NCI-H446 (cell line): ENCODE measurements at places on chromosomes 13 and 19.
A peak's percentile ranks its signal among the peaks of the same experiment; 100 is the strongest.

DNA sequence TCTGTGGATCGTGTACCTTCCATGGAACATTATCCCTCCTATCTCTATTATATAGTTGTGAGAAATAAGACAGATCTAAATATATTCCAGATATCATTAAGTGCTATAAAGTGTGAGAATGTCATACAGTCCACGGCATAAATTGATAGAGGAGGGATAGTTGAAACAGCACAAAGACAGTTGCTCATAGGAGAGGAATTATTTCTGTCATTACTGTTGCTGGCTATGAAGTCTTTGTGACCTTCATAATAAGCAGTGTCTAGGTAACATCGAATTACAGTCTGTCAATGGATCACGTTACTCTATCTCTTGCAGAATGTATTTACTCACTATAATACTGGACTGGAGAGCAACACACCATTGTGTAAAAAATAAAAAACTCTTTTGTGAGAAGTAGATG is 671.5 kb upstream of the PCDH20 start:
- no peak for DNase-seq

DNA sequence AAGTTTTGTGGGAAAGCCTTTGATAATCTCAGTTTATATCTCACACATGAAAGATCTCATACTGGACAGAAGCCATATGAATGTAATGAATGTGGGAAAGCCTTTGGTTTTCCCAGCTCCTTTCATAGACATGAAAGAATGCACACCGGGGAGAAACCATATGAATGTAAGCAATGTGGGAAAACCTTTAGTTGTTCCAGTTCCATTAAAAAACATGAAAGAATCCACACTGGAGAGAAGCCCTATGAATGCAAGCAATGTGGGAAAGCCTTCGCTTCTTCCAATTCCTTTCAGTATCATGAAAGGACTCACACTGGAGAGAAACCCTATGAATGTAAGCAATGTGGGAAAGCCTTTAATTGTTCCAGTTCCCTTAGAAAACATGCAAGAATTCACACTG is 54.8 kb downstream of the ZNF627 start:
- no peak for DNase-seq

DNA sequence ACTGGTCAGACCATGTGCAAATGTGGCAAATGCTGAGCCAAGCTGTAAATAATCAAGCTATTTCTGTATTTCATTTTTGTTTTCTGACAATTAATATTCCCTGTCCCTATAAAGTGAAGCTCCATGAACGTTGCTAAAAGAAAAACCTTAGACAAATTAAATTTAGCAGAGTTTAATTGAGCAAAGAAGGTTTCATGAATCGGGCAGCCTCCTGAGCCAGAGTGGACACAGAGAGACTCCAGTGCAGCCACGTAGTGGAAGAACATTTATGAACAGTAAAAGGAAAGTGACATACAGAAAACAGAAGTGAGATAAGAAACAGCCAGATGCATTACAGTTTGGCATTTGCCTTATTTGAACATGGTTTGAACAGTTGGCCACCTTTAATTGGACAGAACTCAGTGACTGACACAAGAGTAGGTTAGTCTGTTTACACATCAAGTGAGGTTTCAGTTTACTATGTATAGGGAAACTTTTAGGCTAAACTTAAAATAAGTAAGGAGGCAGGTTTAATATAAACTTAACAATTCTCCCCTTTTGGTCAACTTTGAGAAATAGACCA is 69.7 kb downstream of the UFM1 start:
- DNase-seq = no peak

DNA sequence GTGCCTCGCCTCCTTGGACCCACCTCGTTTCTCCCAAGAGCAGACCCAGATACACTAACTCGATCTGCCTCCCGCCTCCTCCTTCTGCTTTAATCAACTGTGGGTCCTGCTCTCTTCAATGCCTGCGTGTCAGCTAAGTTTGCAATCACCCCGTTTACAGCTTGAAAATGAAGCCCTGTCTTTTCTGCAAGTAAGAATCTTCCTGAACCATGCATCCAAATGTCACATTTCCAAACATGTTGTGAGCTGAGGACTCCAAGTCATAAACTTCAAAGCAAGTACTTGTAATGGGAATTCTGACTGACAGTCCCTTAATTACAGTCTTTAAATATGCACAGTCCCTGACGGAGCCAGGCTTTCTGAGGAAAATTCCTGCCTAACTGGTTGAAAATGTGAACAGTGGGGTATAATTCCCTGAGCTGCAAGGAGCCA is 154.9 kb upstream of the UQCRFS1 start:
- no peak for DNase-seq

- DNase-seq = peak; percentile 22
These were observed 22.3 kb upstream of the TFDP1 start for GRCh38 chr13:113562085-113562749.

DNA sequence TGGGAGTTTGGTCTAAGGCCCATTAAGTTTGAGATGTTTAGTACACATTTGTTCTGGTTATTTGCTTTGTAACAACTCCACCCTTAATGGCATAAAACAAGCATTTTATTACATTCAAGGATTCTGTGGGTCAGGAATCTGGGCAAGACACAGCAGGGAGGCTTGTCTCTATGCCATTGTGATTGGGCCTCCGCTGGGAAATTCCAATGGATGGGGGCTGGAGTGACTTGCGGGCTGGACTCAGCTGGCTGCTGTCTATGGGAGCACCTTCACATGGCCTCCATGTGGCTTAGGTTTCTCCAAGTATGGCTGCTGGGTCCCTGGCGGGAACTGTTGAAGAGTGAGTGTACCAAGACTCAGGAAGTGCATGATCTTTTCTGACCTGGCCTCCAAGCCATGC is 159.0 kb downstream of the PAN3 start:
- DNase-seq = no peak

DNA sequence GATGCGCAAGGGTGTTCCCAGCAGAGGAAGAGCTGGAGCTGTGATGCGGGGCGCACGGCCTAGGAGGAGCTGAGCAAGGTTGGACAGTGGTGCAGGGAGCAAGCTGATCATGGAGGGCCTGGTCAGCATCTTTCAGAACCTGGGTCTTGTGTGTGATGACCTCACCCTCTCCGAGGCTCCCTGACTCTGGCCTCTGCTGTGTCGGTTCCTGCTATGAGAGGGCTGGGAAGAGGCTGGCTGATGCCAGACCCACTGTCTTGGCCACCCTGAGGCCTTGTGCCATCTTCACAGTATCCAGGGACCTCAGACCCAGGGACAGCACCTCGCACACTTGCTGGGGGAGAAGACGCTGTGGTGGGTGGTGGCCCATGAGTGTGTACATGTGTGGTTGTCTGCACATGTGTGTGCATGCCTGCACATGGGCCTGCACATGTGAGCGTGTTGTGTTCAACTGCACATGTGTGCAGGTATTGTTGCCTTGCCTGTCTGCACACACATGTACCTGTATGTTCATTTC is 16.5 kb upstream of the C13orf46 start:
- DNase-seq = no peak

DNA sequence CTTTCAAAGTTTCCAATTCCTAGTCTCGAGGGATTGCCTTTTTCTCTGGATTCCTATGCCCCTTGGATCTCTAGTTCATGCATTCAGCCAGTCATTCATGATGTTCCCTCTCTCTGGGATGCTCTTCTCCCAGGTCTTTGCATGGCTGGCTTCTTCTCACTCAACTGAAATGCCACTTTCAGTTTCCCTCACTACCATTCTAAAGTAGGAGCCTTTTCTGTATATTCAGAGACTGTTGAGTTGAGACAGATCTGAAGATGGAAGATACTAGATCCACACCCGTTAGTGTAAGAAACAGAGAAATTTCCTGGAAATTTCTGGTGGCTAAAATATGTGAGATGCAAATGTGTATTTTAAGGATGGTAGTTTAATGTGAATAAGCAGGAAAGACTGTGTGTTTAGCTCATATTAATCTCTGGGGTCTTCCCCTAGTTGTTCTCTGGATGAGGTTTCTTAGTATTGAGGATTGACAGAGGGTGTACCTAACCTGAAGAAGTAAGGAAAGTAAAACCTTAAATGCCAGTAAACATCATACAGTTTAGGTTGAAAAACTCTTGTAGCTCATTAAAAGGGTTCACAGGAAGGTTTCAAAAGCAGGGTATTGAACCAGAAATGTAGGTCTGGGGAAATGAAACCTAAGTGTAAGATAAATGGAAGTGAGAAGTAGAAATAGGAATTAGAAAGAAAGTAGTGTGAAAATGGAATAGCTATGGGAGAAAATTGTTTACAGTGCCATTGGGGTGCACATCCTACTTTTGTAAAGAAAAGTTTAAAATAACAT is 331.3 kb downstream of the NDFIP2 start:
- no peak for DNase-seq

DNA sequence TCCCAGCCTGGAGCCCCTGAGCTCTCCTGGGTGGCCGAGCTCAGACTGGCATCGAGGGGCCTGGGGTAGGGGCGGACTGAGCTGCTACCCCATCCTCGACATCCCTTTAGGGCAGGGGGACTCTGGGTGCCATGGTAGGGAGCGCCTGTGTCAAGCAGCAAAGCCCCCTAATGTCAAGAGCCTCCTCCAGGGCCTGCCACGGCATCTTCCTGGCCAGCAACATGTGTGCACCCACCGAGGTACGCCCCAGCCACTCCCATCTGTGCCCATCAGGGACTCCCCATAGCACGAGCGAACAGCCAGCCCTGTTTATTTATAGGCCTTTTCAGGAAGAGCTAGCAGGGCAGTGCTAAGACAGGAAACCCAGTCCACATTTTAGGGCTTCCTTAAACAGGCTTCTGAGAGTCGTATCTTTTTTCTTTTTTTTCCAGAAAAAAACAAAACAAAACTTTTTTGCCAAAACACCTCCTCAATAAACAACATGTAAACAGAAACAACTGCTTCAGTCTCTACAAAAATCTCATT is 14.3 kb downstream of the LRP3 start:
- DNase-seq = no peak

DNA sequence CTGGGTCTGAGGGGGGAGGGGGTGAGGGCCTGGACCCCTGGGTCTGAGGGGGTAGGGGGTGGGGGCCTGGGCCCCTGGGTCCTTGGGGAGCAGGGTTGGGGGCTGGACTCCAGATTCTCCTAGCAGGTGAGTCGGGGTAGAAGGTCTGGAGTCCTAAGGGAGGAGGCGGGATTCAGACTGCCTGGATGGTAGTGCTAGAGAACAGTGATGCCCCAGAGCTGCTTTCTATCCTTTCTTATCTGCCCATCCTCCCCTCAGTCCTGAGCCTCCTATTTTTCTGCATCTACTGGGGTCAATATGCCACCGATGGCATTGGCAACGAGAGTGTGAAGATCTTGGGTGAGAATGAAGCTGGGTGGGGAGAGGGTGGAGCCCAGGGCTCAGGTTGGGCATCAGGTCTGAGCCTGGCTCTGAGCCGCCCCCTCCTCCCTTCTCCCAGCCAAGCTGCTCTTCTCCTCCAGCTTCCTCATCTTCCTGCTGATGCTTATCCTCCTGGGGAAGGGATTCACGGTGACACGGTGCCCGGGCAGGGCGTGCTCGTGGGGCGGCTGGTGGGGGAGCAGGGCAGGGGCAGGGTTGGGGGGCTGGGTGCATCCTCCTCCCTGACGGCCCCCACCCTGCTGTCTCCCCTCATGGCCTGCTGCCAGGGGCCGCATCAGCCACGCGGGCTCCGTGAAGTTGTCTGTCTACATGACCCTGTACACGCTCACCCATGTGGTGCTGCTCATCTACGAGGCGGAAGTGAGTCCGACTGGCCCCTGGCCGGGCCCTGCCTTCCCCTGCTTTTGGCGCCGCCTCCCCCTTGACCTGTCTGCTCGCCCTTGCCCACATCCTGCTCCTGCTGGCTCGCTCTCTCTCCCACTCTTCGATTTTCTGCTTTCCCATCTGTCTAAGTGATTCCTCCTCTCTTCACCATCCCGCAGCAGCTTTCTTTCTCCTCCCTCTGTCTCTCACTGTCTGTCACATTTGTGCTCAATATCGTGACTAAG is 3.4 kb downstream of the TMEM145 start:
- DNase-seq = no peak

GRCh38 chr19:1752757-1753728 is at the start of gene ONECUT3:
ONECUT3 (plus strand) TSS chr19:1753506; CDS start chr19:1753663, 157 bp downstream.
- DNase-seq = no peak

DNA sequence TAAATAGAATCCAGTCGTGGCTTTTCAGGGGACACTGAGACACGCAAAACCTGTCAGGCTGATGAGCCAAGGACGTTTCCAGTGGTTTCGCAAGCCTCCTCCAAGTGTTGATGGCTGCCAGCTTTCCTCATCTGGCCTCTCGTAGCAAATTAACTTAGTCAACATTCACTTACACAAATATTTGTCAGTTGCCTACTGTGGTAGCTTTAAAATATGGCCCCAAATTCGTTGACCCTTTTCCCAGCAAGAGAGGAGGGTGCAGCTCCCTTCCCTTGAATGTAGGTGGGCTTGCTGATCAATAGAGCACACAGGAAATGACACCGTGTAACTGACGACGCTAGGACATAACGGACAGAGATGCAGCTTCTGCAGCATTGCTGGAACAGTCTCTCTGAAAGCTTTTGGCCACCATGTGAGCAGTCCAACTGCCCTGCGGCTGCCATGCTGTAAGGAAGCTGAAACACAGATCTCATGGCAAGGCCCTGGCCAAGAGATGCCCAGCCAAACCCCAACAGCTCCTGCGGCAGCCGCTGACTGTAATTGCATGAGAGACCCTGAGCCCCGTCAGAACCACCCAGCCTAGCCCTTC is 5.5 kb upstream of the RANBP3 start:
- no peak for DNase-seq

DNA sequence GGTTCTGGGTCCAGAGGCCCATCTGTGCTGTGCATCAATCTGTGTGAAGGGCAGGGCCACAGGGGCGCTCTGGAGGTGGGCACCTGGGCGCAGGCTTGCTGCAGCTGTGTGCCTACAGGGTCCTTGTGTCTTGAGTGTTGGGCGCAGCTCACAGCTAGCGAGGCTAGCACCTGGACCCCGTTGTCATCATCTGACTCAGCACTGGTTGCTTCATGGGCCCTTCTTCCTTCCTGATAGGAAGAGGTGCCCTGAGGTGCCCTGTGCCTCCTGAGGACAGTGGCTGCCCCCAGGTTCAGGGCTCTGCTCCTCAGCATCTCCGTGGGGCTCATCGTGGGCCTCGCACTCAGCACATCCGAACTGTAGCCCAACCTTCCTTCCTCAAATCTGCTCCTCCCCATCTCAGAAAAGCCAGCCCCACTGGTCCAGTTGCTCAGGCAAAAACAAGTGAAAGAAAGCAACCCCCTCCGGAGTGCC is 54.8 kb downstream of the GATAD2A start:
- no peak for DNase-seq

- DNase-seq = no peak
These were observed 84.5 kb downstream of the ANKRD10 start for GRCh38 chr13:110830331-110830730.

GRCh38 chr19:18931316-18932162 is 9.5 kb downstream of the HOMER3 start:
- no peak for DNase-seq

- no peak for DNase-seq
These were observed 241.4 kb downstream of the ENOX1 start for GRCh38 chr13:43545317-43545874.
